Hematopoietic multipotent progenitor cell (in vitro differentiated cells): ENCODE measurements at places on chromosomes 1 and 21.

- no peak for DNase-seq
Measured at GRCh38 chr1:63343922-63344321, 21.6 kb downstream of the FOXD3 start.

DNA sequence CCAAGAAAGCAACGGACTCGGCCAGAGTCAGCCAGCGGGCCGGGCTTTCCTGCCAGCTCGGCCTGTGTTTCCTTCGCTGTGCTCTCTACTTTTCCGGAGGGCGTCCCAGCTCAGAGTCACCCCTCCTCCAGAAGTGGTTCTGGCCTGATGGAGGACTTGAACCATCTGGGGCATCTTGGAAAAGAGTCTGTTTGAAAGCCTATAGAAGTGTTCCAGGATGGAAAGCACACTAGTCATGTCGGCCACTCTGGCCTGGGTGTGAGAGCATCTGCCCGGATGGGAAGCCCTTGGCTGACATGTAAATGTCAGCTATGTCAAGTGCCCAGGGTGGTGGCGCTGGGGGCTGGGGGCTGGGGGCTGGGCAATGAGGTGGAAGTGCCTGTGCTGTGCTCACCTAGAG, 113.4 kb downstream of the DHRS3 start:
- no peak for DNase-seq

DNA sequence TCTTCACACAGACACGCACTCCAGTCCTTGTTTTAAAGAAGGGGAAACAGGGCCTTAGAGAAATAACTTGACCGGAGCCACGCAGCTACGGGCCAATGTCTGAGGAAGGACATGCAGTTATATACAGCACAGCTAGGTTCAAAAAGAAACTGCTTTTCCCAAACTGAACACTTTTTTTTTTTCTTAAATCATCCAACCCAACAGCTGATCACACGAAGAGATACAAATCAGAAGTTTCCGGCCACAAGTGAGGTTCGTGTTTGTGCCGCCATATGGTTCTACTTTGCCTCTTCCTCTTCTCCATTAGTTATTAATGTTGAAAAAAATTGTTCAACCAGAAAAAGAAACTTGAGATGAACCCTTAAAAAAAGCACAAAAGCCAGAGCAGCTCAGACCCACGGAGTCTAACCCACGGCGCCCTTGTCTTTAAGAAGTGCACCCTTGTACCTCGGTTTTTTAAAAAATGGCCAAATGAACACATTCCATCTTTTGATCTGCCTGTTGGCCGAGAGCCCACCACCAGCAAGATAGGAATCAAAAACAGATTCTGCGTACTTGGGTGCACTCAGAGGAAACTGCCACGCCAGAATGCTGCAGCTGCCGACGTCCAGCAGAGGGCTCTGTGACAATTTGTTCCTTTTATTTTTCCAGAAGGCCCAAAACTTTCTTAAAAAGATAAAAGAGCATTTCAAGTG, 78.9 kb downstream of the SLC66A1 start:
- DNase-seq = peak; percentile 48

DNA sequence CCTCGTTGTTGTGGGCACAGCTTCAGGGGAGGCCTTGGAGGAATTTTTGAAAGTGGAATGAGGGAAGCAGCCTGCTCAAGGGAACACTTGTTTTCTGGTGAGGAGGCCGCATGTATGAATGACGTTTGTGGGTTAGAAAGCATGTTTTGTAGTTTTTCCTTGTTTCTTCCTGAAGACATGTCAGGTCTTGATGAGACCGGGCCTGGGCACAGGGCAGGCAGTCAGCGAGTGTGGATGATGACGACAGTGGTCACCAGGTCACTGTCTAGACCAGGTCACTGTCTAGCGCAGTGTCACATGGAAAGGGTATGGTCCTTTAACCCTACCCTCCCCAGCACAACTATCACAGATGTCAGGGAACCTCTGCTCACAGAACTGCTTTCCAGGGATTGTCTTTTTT, 7.3 kb downstream of the PSEN2 start:
- DNase-seq = no peak

DNA sequence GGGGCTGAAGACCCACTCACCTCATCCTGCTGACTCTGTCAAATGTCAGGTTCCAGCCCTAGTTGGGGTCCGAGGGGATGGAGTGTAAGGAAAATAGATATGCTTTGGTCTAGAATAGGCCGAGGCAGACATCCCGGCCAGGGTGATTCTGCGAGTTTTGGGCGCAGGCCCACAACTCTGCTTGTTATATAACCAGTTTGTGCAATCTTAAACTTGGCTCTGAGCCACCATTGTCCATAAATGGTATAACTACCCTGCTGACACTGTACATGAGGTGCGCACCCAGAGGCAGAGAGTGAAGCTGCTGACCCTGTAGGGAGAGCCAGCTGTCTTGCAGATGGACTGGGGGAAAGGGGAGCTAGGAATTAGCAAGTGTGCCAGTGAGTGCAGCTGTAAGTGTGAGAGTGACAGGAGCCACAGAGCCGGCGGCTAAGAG, 1388.8 kb downstream of the AMY1C start:
- no peak for DNase-seq

DNA sequence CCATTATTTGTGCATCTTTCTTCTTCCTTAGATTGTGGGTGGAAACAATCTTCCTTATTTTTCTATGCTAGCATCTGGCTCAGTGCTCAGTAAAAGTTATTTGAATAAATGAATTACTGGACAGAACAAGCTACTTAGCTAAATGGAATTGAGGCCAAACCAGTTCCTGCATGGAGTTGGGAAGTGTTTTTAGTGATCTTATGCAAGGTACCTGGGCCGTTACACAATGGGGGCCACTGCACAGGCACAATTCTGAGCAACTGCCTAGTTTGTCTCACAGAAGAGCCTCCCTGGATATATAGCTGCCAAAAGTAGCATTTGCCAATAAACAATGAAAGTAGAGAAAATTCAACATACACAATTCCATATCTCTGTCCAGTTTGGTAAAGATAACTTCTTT, 27.0 kb upstream of the SERBP1 start:
- no peak for DNase-seq

DNA sequence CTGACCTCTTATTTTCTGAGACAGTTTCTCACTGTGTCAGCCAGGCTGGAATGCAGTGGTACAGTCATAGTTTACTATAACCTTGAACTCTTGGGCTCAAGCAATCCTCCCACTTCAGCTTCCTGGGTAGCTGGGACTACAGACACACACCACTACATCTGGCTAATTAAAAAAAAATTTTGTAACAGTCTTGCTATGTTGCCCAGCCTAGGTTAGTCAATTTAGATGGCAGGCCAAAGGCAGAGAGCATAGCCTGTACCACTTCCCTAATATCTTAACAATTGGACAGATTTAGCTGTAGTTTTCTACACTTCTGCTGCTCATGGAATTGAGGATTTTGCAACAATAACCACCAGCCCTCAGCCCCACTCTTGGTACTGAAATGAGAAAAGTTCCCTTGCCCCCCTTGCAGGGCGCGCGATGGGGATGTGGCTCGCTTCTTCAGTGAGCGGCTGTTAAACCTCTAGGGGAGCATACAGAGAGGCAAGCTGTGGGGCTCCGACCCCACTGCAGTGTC, 34.9 kb upstream of the PTGFRN start:
- no peak for DNase-seq

DNA sequence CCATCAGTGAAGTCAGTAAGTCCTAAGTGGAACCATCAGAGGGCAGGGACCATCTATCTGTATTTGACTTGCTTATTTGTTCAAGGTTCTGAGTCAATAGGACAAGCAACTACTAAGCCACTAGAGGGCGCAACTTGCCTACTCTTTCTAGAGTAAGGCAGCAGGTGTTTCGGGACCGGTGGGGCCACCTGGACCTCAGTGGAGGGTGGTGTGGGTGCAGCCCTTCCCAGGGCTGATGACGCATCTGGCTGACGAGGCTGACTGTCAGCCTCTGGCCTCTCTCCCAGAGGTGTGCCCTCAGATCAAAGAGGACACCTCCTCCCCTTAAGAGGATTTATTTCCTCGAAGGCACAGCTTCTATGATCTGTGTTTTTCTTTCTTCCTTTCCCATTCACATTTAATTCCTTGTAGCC, 6.6 kb downstream of the CBR3 start:
- DNase-seq = peak; percentile 86

GRCh38 chr1:56578963-56579875, at the start of gene PLPP3:
Gene PLPP3, minus strand, starts transcription at chr1:56579563. Its CDS starts 547 bp downstream, at chr1:56579016.
- DNase-seq = peak; percentile 64

- no peak for DNase-seq
Measured at GRCh38 chr1:112464501-112464900, 44.3 kb upstream of the WNT2B start.

DNA sequence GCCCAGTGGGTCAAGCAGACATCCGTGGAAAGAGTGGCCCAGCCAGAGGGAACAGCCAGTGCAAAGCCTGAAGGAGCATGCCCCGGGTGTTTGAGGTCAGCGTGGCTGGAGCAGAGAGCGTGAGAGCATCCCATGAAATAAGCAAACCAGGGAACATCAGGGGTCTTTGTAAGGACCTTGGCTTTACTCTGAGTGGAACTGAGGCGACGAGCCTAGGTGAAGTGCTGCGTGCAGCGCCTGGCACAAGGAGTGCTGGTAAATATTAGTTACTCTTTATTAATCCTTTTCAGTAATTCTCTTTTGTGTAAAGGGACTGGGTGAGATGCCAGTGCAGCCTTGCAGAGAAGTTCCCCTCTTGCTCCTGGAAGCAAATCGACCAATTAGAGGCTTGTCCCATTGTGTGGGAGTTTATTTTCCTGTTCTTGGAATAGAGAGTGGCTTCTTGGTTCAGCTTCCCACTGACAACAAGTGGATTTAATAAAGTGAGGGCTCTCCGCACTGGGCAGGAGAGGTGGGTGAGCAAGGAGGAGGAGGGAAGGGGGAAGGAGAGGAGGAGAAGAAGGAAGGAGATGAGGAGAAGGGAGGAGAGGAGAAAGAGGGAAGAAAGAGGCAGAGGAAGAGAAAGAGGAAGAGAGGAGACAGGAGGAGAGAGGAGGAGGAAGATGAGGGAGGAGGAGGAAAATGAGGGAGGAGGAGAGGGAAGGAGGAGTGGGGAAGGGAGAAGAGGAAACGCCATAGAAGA, 37.6 kb upstream of the DISP3 start:
- DNase-seq = no peak

- DNase-seq = peak; percentile 79
Measured at GRCh38 chr1:67053785-67054772, at the start of gene SLC35D1. Gene SLC35D1, minus strand, starts transcription at chr1:67054148. Its CDS starts 135 bp downstream, at chr1:67054013.

GRCh38 chr1:207876131-207876530, 34.8 kb downstream of the CD34 start:
- no peak for DNase-seq

DNA sequence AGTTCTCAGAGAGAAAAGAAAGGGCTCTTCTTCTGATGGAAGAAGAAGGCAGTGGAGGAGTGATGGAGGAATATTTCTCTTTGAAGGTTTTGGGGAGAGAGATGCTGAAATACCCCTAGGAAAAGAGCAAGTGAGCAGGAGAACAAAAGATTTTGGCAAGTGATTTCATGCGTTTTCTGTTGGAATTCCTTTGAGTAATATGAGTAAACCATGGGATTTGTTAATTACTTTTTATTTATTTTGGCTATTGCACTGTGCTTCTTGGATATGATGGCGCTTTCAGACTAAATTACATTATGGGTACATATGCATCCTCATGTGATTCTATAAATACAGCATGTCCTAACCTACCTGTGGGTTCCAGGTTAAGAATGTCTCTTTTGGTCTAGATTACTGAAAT, 210.1 kb upstream of the PTGFR start:
- DNase-seq = no peak

DNA sequence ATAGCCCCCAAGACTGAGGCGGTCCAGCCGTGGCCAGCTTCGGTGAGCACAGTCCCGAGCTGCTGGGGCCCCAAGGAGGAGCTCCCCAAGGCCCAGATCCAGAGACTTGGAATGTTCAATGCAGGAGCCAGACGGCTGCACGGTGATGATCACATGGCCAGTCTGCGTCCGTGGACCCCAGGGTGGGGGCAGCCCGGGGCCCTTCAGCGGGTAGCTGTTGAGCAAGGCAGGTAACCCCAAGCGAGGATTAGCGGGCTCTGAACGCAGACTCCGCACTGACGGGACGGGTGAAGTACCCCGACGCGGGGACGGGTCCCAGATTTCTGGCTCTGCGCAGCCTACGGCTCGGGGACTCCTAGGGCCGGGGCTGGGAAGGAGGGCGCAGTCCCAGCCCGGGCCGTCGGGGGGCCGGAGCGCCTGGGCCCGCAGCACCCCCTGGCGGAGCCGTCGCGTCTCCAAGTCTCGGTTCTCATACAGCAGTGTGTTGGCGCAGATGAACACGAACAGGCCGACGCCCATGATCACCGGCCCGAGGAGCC, 2.7 kb downstream of the TMEM200B start:
- peak; percentile 77 for DNase-seq

GRCh38 chr1:72282271-72283021, at the start of gene NEGR1:
Gene NEGR1, minus strand, starts transcription at chr1:72282539.
- peak; percentile 97 for DNase-seq

- DNase-seq = no peak
Measured at GRCh38 chr1:28326984-28327383, 1.9 kb upstream of the MED18 start.

DNA sequence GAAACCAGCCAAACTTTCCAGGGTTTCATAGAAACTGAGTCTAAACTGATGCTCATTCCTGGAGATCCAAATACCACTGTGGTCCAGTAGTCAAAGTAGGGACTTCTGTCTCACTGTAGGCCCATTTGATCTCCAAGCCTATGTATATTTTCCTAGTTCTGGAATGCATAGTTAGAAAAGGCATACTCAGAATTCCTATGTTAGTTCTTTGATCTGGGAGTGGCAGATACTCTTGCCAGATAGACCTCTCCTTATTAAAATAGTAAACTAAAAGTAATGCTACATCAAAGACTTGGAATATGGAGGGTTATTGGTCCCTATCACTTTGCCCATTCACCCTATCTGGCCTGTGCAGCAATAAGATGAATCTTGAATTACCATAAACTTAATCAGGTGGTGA, 10.4 kb upstream of the SGIP1 start:
- DNase-seq = no peak

GRCh38 chr1:31643976-31644559, 608 bp downstream of the PEF1 start:
- DNase-seq = peak; percentile 91

DNA sequence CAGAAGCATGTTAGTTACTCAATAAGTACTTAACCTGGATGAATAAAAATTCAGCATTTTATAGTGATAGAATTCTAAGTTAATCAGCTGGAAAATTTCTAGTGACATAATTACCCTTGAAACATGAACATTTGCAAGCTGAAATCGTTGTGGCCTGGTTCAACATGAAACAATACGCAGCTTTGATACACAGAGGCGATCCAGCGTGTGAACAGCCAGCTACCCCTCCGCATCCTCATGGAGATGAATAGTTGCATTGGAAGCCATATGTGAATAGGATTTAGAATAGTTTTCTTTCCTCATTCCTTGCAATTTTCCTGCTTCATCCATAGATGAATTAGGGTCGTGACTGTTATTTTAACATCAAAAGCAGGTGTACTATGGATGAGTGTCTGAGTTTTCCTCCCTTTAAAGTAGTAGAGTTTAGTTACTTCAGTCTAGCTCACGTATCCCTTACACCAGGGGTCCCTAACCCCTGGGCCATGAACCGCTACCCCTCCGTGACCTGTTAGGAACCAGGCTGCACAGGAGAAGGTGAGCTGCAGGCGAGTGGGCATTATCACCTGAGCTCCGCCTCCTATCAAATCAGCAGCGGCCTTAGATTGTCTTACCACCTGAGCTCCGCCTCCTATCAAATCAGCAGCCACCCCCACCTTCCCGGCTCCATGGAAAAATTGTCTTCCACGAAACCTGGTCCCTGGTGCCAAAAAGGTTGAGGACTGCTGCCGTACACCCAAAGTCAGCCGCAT, 6.2 kb upstream of the TARBP1 start:
- DNase-seq = no peak
